ENCODE measurements at places on chromosomes 1 and 21. TPM values are rescaled to one million over a fixed set of nuclear protein-coding genes. Genes with fewer than 3 reads are reported as not detected.

- peaks cover 17% of the 10 kb centered on the region for H3K4me1 ChIP-seq
- no peaks in the 10 kb centered on the region for H3K27me3 ChIP-seq
- DNase-seq, result no peak
- H3K27ac ChIP-seq, result no peak overlapping the region
- H3K4me3 ChIP-seq, result no peak overlapping the region
- 0 out of 2 replicates have a peak, but pooled peaks cover 2% of the 10 kb centered on the region for H3K36me3 ChIP-seq
These were observed 28.4 kb downstream of the RNF11 start for GRCh38 chr1:51264451-51264850.

The OLFM3 gene
- total RNA-seq, result not detected

DNA sequence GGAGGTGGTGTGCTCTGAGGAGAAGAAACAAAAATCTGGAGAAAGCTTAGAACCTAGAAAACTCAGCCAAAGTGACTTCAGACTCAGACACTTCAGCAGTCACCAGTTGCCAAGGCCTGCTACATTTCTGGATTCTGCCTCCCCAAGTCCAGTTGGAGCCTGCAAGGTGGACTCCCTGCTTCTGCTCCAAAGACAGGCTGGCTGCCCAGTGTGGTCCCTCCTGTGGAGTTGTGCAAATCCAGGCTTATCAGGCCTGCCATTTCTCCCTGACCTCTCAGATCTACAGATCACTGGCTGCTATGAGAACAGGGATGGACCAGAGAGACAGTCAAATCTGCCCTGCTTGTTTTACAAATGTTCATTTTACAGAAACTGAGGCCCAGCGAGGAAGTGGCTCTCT, 9.9 kb downstream of the CACHD1 start:
- H3K4me1 ChIP-seq, result no peaks in the 10 kb centered on the region
- no peaks in the 10 kb centered on the region for H3K27me3 ChIP-seq
- no peak overlapping the region for H3K4me3 ChIP-seq
- DNase-seq, result no peak

The ELOVL1 gene
- 68.0 TPM for total RNA-seq

The IFFO2 gene
- total RNA-seq, result 20.5 TPM

- peak overlapping the region; percentile 75 for H3K4me3 ChIP-seq
- H3K4me1 ChIP-seq, result peaks cover 19% of the 10 kb centered on the region
- peak; percentile 45 for DNase-seq
- H3K27ac ChIP-seq, result peak overlapping the region; percentile 67
- H3K27me3 ChIP-seq, result no peaks in the 10 kb centered on the region
These were observed 3.3 kb upstream of the ZBTB18 start for GRCh38 chr1:244047621-244048255.

DNA sequence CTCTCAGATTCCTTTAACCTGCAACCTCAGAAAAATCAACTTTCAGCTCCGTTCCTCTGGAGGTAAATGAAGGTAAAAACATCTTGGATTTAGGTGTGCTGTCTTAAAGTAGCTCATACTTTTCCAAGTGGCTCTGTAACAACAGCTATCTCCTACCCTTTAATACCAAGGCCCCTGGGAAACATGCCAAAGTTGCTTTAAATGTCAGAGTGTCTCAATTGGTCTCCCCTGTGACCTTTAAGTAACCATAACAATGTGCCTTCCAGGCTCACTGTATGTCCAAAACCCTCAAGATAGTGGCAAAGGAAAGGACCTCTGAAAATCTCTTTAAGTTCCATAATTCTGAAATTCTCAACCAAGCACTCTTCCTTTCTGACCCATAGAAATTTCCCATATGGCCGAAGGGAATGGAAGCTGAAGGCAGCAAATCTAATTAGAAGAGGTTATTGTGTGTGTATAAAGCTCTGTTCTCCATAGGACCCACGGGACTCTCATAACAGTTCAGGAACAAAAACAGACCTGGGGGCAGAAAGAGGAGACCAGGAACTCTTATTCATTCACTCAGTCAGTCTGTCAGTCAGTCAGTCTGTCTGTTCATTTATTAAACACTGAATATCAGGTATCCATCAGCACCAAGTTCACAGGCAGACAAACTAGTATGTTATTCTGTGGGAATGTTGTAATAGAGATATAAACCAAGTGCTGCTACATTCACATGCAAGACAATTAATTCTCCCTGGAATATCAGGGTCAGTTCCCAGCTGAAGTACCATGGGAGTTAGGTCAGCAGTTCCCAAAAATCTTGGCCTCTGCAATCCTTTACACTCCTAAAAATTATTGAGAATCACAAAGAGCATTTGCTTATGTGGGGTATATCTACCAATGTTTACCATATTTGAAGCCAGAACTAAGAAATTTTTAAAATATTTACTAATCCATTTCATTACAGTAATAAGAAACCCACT, 19.1 kb downstream of the ASTN1 start:
- no peak overlapping the region for H3K27ac ChIP-seq
- no peak overlapping the region for H3K4me3 ChIP-seq
- no peaks in the 10 kb centered on the region for H3K27me3 ChIP-seq
- no peak for DNase-seq
- no peaks in the 10 kb centered on the region for H3K36me3 ChIP-seq
- no peaks in the 10 kb centered on the region for H3K4me1 ChIP-seq

GRCh38 chr1:169109561-169110134, 3.2 kb downstream of the ATP1B1 start:
- H3K27me3 ChIP-seq, result peaks cover under 1% of the 10 kb centered on the region
- H3K4me3 ChIP-seq, result peak overlapping the region; percentile 15
- H3K27ac ChIP-seq, result no peak overlapping the region

DNA sequence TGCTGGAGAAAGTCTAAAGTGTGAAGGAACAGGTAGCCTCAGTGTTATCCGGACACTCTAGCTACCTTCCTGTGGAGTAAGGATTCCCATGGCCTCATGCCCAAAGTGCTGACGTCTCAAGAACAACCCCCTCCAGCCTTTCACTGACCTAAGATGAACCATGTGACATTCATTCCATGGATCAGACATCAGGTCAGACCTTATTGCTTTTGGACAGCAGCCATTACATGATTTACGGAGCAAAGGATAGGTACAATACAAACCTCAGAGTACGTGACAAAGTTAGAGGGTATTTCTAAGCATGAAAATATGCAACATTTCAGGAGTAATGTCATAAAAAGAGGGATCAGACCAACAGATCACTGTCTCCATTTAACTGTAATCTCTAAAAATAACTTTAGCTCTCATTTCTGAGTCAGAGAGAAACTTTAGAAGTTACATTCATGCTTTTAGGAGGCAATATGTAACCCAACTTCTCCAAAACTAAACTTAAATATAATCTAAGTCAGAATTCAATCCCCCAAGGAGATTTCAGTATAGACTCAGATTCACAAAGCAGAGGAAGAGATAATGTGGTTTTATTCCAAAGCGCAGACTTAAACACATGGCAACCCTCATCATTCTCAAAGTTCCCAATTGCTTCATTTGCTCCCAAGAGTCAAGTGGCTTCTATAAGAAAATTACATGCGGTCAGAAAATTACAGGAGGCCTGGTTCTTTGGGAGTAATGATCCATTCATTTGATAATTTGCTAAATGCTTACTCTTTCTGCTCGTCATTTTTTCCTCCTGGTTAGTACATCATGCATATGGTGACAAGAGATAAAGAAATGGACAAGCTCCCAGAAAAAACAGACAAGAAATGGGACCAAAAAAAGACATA, 280.4 kb downstream of the SETD4 start:
- H3K4me3 ChIP-seq, result no peak overlapping the region
- no peak for DNase-seq
- no peaks in the 10 kb centered on the region for H3K27me3 ChIP-seq
- no peaks in the 10 kb centered on the region for H3K36me3 ChIP-seq

The LCE1A gene
- not detected for total RNA-seq

Measured in GM12878 (cell line).